Stimulated activated CD8-positive, alpha-beta memory T cell treated with anti-CD3 and anti-CD28 coated beads, Interleukin-7, amount 100 ng/mL, for 1 hour (primary cell): ENCODE measurements at places on chromosomes 1 and 21.

GRCh38 chr1:97505816-97506215 lies 415.0 kb downstream of the DPYD start:
- DNase-seq = no peak

DNA sequence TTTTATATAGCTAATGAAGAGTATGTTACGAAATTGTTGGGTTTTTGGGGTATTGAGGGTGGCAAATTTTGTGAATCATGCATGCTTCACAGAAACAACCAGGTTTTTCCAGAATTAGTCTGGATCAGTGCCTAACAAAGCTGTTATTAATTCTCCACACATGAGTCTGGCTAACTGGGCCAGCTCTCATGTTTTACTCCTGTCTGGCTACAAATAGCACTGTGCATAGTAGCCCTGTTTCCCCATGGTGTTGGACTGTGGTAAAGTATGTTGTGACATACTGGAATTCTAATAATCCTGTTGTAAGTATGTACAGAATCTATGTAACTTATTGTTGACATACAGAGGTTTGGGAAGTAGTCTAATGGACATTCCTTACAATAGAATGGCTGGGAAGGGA lies 35.8 kb downstream of the S100B start:
- no peak for DNase-seq

DNA sequence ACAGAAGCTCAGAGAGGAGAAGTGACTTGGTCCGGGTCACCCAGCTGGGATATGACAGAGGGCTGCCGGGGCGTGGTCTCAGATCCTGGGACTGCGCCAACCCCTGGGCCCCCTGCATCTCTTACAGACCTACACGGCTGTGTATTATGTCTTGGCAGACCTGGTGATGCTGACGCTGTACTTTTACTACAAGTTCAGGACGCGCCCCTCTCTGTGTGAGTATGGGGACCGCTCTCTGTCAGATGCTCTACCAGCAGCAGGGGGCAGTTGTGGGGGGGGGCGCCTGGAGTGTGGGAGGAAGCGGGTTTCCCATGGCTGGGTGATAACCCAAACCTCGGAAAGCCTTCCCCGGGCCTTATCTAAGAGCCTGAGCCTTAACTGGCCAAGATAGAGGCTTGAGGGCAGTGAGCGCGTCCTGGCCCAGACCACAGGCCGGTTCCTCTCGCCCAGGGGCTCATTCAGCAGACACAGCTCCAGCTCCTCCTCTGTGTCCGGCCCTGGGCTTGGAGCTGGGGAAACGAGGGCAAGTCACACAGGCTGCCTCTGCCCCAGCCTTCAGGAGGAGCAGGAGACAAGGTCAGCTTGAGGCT lies 13.3 kb downstream of the SLC66A1 start:
- DNase-seq = no peak

- no peak for DNase-seq
Measured at GRCh38 chr1:17671314-17671705, 83.8 kb upstream of the ACTL8 start.

- DNase-seq = no peak
Measured at GRCh38 chr21:33451634-33452071, 28.1 kb downstream of the TMEM50B start.

DNA sequence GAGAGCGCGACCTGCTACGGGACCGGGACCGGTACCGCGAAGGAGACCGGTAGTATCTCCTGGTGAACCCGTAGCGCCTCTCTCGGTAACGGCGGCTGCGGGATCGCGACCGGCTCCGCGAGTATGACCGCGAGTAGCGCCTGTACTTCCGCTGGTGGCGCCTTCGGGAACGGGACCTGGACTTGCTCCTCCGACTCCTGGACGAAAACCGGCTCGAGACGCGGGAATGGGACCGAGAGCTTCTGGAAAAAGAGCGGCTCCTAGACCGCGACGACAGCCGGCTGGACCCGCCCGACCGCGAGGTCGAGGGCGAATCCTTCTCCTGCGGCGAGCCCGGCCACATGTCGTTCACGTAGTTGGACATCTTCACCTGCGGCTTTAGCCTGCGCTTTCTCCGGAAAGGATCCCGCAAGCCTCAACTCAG lies 642 bp downstream of the RSRP1 start:
- no peak for DNase-seq
